Retina (tissue), 1 donor: ENCODE measurements at places on chromosomes 5 and 9.

GRCh38 chr5:127421471-127421870 lies 96.0 kb upstream of the PRRC1 start:
- no peak for DNase-seq

DNA sequence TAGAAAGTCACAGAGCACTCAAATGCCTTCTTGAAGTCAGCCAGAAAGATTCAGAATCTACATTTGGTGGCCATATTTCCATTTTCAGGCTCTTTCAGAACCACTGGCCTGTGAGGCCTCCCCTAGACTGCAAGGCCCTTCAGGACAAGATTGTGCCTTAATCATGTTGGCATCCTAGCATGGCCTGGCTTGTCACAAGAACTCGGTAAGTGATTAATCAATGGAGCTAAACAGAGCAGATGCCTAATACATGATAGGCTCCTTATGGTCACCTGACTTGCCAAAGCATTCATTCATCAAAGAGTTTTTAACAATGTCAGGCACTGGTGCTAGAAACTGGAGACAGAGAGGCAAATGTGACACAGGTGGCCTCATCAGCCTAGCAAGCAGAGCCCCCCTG lies 70.3 kb downstream of the PGM5 start:
- no peak for DNase-seq

GRCh38 chr5:423626-424261 lies 19.2 kb upstream of the EXOC3 start:
- no peak for DNase-seq

GRCh38 chr9:75636427-75637045 lies 253.9 kb upstream of the PCSK5 start:
- DNase-seq, result no peak

GRCh38 chr5:74875994-74876791 lies 10.0 kb upstream of the FAM169A start:
- DNase-seq, result no peak

DNA sequence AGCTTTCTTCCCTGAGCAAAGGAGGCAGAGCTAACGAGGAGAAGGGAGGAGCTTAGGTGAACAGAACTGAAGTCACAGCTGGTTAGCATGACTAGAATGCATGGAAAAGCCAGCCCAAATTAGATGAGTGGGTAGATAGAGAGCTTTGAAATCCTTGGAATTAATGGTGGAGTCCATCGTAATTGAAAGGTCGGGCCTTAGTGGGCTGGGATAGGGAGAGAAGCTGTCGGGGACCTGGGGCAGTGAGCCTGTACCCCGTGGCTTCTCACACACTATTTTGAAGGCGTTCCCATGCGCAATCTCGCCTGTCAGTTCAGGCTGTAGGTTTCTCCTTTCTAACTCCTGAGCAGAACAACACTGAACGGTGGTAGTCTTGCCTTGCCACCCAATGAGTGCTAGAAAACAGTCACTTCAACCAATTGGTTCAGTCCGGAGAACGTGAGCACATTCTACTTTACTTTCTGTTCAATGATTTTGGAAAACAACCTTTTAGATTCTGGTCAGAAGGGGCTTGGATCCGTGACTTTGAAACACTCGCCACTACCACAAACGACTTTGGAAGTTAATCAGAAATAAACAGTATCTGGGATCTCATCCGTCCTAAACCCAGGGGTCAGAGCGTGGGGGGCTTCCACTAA lies 655 bp upstream of the RAI14 start:
- peak; percentile 82 for DNase-seq

GRCh38 chr5:6252581-6252980 lies 125.8 kb downstream of the MED10 start:
- DNase-seq, result no peak

DNA sequence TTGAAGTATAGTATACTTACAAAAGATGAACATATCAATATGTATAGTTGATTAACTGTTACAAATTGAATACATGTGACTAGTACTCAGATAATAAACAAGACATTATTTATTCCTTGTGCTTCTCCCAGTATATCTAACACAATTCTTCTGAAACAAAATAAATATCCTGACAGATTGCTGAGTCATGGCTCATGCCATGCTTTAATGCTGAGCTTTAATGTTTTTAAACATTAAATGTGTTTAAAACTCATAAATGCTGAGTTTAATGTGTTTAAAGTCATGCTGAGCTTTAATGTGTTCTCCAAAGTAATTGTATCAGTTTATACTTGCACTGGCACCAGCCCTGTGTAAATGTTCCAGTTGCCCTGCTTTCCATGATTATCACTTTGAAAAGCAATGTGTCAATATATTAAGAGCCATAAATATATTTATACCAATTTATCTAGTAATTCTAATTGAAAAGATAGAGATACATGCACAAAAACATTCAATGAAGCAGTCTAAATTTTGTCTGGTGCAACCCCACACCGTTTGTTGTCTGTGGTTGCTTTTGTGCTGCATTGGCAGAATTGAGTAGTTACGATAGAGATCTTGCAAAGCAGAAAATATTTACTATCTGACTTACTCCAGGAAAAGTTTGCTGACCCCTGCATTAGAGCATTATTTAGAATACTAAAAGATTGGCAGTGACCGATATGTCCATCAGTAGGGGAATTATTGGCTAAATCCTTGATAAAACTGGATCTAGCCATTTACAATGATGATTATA lies 15.7 kb downstream of the KIAA1958 start:
- DNase-seq, result no peak

DNA sequence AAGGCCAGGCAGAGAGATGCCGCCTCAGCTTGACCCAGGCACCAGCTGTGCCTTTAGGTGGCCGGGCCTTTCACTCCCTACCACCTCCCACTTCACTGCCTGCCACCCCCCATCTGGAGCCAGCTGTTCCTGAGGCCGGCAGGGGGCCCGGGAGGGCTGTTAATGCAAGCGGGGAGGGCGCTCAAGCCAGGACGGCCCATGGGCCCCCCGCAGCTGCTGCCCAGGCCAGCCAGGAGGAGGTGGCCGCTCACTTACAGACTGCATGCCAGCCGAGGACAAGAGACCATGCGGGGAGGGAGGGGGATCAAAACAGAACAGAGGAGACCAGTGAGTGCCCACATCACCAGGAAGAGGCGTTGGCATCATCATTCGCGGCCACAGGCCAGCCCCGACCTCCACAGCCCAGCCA lies 4.5 kb downstream of the ABCA2 start:
- DNase-seq, result no peak

- no peak for DNase-seq
Observed at GRCh38 chr5:3875144-3875543, 279.5 kb downstream of the IRX1 start.

GRCh38 chr9:90953805-90954204 lies 152.2 kb downstream of the SYK start:
- DNase-seq, result no peak

- peak; percentile 31 for DNase-seq
Observed at GRCh38 chr9:130962418-130963316, 23.6 kb upstream of the FIBCD1 start.

DNA sequence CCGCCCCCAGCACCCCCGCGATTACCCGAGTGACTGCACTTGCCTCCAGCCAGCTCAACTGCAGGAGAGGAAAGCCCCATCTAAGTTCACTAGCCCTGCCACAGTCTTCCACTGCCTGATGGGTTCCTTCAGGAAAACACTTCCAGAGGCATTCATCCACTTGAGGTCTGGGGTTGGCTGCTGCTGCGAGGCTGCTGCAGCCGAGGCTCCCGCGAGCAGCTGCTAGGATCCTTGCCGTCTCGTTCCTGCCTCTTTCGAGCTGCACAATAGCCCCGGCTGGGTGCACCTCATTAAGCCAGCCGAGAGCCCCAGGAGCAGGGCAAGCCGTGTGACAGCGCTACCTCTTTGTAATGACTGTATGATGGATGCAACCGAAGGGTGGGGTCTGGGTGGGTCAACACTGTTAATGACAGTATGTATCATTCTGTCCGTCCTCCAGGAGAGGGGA lies 24.2 kb upstream of the ELAVL2 start:
- DNase-seq, result peak; percentile 88

GRCh38 chr5:134143944-134144941 lies 29.8 kb downstream of the TCF7 start:
- DNase-seq, result no peak

DNA sequence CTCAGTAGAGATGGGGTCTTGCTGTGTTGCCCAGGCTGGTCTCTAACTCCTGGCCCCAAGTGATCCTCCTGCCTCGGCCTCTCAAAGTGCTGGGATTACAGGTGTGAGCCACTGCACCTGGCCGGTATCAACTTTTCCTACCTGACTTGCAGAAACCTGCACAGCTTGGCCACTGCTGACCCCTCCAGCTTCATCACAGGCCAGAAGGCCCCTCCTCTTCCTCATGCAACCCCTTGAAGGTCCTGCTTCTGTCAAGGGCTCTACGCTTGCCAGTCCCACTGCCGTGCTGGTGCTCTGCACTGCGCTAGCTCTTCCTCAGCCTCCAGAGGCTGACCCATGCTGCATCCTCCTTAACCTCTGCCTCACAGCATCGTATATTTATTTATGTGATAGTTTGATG lies 32.5 kb upstream of the RNU6ATAC start:
- no peak for DNase-seq

GRCh38 chr9:133238851-133239532 lies 29.9 kb upstream of the OBP2B start:
- peak; percentile 89 for DNase-seq
